ENCODE measurements at places on chromosomes 4 and X. TPM values are rescaled to one million over a fixed set of nuclear protein-coding genes. Genes with fewer than 3 reads are reported as not detected.

DNA sequence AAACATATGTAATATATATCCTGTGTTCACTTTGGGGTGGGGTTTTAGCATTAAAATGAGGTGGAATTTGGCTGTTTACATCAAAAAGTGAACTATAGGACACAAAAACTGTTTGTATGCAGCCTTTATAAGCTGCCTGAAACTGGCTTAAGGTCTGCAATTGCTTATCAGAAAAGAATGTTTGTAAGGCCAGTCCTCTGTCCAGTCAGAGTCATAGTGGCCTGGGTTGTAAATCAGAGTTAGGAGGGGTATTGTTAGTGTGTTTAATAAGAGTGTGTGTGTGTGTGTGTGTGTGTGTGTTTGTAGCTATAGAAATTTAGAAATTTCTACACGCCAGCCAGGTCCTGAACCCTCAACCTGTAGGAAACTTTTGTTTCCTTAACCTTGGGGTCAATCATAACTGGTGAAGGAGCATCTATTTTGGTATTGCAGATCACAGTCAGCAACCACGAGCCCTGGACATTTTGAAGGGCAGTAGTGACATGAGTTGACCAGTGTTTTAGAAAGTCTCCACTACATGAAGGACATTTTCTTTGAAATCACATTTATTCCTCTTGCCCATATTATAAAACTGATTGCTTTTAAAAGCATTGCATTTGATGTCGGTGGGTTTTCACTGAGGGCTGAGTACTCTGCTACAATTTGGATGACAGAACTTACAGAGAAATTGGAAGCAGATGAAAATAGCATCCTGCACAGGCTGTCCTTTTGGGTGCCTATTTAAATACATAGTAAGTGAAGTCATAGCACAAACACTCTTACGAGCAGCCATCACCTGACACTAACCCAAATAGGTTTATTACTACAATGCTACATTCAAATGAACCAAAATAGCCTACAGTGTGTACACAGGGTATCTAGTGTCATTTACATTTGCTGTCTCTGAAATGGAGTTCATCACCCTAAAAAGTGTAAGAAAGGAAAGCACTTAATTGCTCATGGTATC lies 11.2 kb upstream of the TMEM154 start:
- no peak for DNase-seq

DNA sequence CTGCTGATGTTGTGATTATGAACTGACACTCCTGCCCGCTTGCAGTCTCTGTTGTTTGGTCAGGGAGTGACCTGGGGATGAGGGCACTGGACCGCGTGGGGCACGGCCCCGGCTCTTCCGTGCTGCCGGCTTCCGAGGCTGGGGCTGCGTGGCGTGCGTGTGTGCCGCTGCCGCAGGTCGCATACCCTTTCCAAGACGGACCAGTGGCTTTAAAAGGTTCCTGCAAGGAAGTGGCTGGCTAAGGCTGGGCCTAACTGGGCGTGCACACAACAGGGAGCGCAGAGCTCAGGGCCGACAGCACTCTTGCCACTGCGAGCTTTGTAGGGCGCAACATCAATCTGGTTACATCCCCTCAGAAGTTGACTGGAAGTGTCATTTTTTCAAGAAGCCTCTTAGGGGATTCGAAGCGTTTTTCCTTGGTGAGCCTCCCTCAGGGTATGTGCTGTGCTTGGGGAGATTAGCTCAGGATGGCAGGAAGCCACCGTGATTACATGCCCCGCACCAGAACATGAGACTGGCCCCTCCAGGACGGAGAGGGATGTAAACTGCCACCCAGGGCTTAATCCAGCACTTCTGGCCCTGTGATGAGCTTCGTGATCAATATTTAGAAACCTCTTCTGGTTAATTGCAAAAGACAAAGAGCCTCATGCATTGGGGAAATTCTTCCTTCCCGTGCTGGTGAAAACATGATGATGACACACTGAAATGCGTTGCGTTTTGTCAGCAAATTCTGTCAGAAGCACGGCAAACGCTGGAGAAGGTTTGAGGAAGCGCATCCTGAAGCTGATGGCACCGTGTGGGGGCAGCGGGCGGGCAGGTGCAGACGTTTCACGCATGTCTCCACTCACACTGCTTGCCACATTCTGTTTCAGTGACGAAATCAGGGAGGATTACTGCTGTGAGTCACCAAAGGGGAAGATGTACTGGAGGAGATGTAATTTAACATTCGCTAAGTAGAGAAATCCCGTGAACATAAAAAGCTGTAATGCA lies 11.1 kb downstream of the MAEA start:
- peak; percentile 80 for DNase-seq

- DNase-seq: no peak
Measured at GRCh38 chr4:174016251-174016650, 267.2 kb downstream of the FBXO8 start.

NALF2 gene
- 0.79 TPM for total RNA-seq

Data from bronchial epithelial cell (primary cell).